Cardiac fibroblast (primary cell): ENCODE measurements at places on chromosomes 12 and 14.

DNA sequence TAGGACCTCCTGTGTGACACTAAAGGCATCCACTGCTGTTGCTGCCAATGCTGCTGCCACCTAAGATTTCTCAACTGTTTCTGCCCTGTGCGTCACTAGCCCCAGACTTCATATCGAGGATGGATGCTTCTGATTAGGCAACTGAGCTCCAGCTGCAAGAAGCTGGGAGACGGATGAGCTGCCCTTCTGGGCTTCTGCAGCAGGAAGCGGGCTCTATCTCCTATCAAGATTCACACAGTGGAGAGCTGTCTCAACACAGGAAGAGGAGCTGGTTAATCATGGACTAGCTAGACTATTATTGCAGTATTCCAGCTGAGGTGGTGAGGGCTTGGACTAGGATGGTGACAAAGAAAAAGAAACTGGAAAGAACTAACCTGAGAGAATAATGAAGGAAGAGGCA, 59.2 kb upstream of the PELI2 start:
- DNase-seq = peak; percentile 11

DNA sequence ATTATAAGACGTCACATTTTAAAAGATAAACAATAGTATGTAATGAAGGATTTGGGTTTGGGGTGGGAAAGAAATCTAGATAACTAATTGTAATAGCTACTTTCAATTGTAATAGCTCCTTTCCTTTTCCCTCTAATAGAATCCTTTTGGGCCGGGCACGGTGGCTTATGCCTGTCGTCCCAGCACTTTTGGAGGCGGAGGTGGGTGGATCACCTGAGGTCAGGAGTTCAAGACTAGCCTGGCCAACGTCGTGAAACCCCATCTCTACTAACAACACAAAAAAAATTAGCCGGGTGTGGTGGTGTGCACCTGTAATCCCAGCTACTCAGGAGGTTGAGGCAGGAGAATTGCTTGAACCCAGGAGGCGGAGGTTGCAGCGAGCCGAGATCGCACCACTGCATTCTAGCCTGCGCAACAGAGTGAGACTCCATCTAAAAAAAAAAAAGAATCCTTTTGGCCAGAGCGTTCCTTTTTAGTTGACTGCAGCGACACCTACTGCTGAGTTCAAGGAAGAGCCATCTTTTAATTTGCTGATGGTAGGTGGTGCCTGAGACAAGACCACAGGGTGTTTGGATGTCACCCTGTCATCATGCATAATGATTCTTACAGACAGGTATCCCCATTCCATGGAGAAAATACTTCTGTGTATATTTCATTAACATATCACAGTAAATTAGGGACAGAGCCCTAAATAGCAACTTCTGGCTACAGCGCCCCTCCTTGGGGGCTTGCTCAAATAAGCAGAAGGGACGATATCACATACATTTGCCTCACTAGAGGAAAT, 79.5 kb downstream of the ARMH4 start:
- DNase-seq = peak; percentile 84

DNA sequence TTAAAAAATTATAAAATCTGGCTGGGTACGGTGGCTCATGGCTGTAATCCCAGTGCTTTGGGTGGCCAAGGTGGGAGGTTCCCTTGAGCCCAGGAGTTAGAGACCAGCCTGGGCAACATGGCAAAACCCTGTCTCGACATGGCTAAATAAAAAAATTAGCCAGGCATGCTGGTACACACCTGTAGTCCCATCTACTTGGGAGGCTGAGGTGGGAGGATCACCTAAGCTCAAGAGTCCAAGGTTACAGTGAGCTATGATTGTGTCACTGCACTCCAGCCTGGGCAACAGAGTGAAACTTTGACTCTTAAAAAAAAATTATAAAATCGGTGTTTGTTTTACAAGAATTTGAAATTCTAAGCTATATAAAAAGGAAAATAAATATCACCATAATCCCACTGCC, 141.8 kb downstream of the SLC38A6 start:
- DNase-seq = no peak

GRCh38 chr12:1552171-1552570, 42.2 kb downstream of the FBXL14 start:
- DNase-seq = no peak

- DNase-seq = peak; percentile 58
Observed at GRCh38 chr12:12561371-12562015, 1.2 kb downstream of the DUSP16 start.

DNA sequence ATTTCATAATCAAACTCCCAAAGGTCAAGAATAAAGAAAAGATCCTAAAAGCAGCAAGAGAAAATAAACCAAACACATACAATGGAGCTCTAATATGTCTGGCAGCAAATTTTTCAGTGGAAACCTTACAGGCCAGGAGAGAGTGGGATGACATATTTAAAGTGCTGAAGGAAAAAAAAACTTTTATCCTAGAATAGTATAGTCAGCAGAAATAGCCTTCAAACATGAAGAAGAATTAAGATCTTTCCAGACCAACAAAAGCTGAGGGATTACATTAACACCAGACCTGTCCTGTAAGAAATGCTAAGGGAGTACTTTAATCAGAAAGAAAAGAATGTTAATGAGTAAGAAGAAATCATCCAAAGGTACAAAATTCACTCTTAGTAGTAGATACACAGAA, 215.7 kb upstream of the IGF1 start:
- DNase-seq = no peak
